ENCODE measurements at places on chromosomes 5 and 9. TPM values are rescaled to one million over a fixed set of nuclear protein-coding genes. Genes with fewer than 3 reads are reported as not detected.

The PCDHGA5 gene
- total RNA-seq, result 2.9 TPM

The OR1J2 gene
- total RNA-seq, result not detected

The PCA3 gene
- total RNA-seq, result not detected

The ST8SIA4 gene
- 1.3 TPM for total RNA-seq

The SWI5 gene
- 26.6 TPM for total RNA-seq

The KIF24 gene
- 4.4 TPM for total RNA-seq

The KLHL3 gene
- 11.7 TPM for total RNA-seq

The OTP gene
- not detected for total RNA-seq

The CDC14B gene
- 52.1 TPM for total RNA-seq

The TICAM2 gene
- not detected for total RNA-seq

The CDKN2A gene
- total RNA-seq, result 4.0 TPM

The FCN2 gene
- total RNA-seq, result not detected

The NADK2 gene
- 11.8 TPM for total RNA-seq

The OR1K1 gene
- total RNA-seq, result not detected

The BTNL3 gene
- total RNA-seq, result not detected
